ENCODE measurements at places on chromosomes 13 and 19.

DNA sequence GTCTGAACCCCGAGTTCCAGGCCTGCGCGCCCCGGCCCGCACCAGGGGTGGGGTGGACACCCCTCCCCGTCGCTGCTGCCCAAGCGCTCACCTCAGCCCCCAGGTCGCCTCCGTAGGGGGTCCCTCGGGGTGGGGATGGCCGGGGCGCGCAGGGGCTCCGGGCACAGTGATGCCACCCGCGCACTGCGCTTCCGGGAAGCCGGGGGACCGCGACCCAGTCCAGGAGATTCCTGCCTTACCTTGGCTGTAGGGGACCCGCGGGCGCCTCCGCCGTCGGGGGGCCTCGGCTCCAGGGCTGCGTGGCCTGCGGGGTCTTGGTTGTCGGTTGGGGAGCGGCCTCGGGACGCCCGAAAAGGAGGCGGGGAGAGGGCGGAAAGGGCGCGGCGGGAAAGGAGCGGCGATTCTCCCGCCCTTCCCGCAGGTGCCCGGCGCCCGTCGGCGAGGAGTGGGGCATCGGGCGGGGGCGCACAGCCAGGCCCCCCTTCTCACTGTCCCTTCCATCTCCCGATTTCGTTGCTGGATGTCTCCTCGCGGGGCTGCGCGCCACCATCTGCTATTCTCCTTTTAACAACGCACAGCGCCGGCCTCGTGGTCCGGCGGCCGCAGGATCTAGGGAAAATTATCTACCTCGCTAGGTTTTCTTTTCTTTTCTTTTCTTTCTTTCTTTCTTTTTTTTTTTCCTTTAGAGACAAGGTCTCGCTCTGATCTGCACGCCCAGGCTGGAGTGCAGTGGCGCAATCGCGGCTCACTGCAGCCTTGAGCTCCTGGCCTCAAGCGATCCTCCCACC lies at the start of gene KEAP1:
KEAP1 (minus strand) TSS at position 355 of the 788 bp plus-strand sequence. CDS start 3,323 bp downstream, outside the sequence.
- DNase-seq, result no peak

DNA sequence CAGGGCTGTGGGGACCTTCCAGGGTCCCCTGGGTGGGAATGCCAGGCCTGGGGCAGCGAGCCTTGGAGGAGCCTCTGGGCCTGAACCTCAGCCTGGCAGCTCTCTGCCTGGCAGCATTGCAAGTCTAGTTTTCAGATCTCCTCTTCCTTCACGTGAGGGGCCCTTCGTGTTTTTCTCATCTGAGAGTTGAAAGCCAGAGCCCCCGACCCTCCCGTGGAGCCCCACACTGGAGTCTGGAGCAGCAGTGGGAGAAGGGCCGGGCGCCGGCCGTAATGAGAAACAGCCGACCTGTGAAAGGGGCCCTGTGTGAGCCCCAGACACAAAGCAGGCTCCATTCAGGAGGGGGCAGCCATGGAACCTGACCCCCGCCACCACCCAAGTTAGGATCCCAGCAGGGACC lies 19.3 kb downstream of the TMED1 start:
- DNase-seq, result no peak

GRCh38 chr19:1725100-1726064 lies 27.9 kb upstream of the ONECUT3 start:
- DNase-seq, result no peak

GRCh38 chr13:43764349-43764748 lies 22.4 kb downstream of the ENOX1 start:
- no peak for DNase-seq

GRCh38 chr19:46898731-46899130 lies 37.9 kb downstream of the ARHGAP35 start:
- DNase-seq, result no peak

GRCh38 chr19:2469102-2469914 lies 6.6 kb upstream of the GADD45B start:
- no peak for DNase-seq

GRCh38 chr19:33437393-33437820 lies 63.9 kb downstream of the CEBPG start:
- no peak for DNase-seq

DNA sequence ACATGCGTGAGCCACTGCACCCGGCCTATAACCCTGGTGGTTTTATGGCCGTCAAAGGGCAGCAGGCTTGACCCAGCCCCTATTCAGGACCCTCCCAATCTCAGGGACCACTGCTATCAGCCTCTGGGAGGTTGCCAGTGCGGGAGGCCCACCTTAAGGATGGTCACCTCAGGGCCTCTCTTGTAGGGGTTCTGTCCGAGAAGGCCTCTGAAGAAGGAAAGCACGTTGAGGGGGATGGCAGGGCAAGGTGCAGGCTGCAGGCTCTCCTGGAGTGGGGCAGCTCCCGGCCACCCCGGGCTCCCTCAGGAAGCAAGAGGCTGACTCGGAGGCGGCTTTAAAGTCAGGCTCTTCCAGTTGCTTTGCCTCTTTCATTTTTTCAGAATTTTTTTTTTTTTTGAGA lies 6.0 kb upstream of the GRTP1 start:
- DNase-seq, result no peak

DNA sequence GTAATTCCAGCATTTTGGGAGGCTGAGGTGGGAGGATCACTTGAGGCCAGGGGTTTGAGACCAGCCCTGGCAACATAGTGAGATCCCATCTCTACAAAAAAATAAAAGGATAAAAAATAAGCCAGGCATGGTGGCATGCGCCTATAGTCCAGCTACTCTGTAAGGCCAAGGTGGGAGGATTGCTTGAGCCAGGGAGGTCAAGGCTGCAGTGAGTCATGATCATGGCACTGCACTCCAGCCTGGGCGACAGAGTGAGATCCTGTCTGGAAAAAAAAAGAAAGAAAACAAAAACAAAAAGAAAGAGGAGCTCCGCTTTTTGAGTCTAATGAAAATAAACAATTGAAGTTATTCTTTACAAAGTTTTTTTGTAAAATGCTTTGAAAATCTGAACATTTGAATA lies 326.2 kb downstream of the GPC5 start:
- no peak for DNase-seq

DNA sequence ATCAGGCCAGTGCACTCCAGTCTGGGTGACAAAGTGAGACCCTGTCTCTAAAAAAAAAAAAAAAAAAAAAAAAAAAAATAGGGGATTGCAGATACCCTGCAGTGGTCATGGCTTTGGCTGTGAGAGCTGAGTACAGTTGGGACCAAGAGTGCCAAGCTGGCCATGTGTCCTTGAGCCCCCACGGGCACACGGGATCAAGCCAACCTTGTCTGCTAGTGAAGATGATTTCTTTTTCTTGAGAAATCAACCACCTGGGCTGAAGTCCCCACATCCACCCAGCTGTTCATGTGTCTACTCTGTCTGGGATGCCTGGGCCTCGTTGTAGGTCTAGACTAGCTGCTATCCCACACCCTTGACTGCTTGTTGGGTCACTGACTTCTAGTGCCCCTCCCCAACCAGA lies 34.0 kb downstream of the CERS4 start:
- DNase-seq, result no peak

DNA sequence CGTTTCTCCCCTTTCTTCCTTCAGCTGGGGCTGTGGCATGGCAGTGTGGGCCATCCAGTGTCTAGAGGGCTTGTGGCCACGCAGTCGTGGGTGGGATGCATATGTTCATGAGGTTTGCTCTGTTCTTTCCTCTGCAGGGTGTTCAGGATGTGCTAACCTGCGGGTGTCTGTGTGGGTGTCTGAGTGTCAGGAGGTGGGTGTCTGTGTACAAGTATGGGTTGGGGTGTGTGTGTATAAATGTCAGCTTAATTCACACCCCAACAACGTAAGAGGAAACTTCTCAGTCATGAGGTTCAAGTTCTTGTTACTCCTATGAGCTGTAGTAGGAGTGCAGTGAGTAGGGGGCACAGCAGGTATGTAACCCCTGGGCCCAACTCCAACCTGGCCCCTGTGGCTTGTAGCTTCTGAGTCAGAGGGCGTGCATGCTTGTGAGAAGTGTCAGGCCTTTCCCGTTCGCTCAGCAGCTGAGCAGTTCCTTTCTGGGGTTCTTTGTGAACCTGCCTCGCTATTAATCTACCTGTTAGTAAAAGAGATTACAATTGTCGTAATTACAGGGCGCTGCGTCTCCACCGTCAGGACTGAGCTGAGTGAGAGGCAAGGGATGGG lies 49.1 kb downstream of the NFIX start:
- no peak for DNase-seq

- DNase-seq, result no peak
Measured at GRCh38 chr13:45439008-45439407, 20.8 kb upstream of the SLC25A30 start.

DNA sequence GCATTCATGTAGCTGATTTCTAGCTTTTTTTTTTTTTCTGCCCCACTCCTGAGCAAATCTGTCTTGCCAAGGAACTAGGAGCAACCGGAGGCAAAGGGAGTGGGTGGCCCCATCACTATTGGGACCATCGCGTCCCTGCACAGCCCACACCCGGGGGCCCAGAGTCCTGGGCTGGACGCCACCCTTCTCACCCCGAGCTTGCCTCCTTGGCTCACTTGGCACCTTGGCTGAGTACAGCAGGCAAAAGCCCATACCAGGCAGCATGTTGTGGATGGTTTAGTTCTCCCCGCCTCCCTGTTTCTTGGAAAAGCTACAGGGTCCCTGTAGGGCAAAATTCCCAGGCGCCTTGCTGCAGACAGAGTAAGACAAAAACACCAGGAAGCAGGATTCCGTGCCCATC lies 13.7 kb downstream of the SMIM24 start:
- no peak for DNase-seq

- no peak for DNase-seq
Measured at GRCh38 chr19:6167115-6167514, 31.6 kb downstream of the ACSBG2 start.

DNA sequence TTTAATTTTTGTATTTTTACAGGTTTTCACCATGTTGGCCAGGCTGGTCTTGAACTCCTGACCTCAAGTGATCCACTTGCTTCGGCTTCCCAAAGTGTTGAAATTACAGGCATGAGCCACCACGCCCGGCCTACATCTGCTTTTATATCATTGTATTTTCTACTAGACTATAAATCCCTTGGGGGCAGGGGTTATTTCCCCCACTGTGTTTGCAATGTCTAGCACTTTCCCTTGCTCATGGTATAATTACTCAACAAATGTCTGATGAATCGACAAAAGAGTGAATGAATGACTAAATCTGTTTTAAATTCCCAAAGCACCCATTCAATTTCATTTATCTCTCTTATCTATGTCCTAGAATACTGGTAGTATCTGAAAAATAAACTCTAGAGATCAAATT lies 244.5 kb upstream of the CSNK1A1L start:
- no peak for DNase-seq

- DNase-seq, result no peak
Measured at GRCh38 chr19:18780631-18781030, 10.5 kb downstream of the COMP start.

- no peak for DNase-seq
Measured at GRCh38 chr19:8638078-8638619, 7.7 kb downstream of the NFILZ start.

GRCh38 chr13:59680429-59681024 lies 483.2 kb downstream of the DIAPH3 start:
- no peak for DNase-seq

- DNase-seq, result no peak
Measured at GRCh38 chr19:41919948-41920712, 8.1 kb downstream of the ERFL start.

DNA sequence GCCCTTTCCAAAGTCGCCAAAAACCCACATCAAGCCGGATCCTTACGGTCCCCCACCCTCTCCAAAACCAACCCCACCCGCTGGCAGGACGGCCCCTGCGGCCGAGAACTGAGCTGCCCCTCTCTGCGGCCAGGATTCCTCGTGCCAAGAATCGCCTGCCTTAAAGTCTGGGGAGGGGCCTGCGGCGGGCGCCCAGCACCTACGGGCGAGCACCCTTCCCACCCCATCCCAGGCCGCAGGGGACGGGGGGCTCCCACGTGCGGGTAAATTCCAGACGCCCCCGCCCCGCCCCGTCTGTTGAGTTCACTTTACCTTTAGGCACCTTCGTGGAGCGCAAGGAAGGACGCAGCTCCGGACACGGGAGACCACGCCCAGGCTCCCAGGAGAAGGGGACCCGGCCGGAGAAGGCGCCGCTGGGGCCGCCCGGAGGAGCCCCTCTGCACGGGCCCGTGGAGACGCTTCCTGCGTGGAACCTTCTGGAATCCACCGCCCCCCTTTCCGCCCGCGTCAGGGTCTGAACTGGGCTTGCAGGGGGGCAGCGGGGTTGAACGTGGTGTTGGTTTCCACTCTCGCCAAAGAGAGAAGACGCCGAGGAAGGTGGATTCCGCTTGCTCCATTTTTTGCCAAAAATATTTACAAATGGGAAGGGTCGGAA lies 22.8 kb downstream of the ONECUT3 start:
- no peak for DNase-seq

GRCh38 chr19:35347171-35347929 lies at the start of gene FFAR1:
TSS of gene FFAR1 (plus strand) at chr19:35347902. CDS start at chr19:35351552, 3,650 bp downstream.
- no peak for DNase-seq

- no peak for DNase-seq
Measured at GRCh38 chr13:33119022-33119781, 103.0 kb downstream of the KL start.

GRCh38 chr13:42614436-42615035 lies 40.6 kb downstream of the TNFSF11 start:
- no peak for DNase-seq

- DNase-seq, result peak; percentile 79
Measured at GRCh38 chr19:50476224-50476906, at the start of the genes EMC10 and GARIN5A. TSS of gene EMC10 (plus strand) at chr19:50476507. CDS start at chr19:50476545, 38 bp downstream. TSS of gene GARIN5A (minus strand) at chr19:50476848. CDS start at chr19:50476388, 460 bp downstream.

DNA sequence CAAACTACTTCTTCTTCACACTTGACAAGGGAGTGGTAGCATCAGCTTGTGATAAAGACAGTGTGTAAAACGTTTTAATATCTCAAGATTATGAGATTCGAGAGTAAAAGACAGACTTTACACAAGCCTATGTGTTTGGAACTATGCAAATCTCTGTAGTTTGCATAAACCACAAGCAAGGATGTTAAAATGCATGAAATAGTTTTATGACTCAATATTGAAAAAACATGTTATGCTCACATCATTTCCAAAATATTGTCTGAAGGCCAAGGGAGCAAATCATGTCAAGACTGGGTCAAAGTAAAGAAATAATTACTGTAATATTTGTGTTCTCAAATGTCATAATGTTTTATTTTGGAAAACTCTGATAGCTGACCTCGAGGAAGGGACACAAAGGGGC lies 316.8 kb upstream of the KLF12 start:
- DNase-seq, result no peak

DNA sequence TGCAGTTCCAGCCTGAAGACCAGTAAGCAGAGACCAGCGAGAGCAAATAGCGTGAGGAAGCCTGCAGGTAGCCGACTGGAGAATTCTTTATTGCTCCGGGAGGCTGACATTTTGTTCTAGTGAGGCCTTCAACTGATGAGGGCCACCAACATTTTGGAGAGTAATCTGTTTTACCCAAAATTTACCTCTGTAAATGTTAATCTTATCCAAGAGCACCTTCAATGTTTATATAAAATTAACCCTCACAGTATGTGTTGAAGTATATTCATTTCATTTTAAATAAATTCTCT lies 546.4 kb upstream of the SLITRK5 start:
- DNase-seq, result no peak

GRCh38 chr19:38685666-38686529 lies 38.4 kb downstream of the ACTN4 start:
- no peak for DNase-seq

DNA sequence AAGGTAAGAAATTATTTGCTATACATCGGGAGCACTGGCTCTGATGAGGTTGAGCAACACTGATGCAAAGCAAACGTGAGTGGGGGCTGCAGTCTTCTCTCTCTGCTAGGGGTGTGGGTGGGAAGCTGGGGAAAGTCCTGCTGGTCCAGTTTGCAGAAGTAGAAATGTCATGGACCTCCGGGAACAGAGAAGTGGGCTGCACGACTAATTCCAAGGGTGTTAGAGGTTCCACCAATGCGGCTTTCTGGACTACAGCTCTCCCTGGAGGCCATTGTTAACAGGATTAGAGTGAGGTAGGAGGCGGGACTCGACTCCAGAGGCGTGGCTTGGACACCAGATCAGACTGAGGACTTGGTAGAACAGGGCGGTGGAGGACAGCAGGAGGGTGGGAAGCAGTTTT lies 5.7 kb upstream of the FBXO27 start:
- no peak for DNase-seq
